ENCODE measurements at places on chromosomes 6 and 20. TPM values are rescaled to one million over a fixed set of nuclear protein-coding genes. Genes with fewer than 3 reads are reported as not detected.
A peak's percentile ranks its signal among the peaks of the same experiment; 100 is the strongest.

The DPM1 gene
- 40.4 TPM for total RNA-seq

DNA sequence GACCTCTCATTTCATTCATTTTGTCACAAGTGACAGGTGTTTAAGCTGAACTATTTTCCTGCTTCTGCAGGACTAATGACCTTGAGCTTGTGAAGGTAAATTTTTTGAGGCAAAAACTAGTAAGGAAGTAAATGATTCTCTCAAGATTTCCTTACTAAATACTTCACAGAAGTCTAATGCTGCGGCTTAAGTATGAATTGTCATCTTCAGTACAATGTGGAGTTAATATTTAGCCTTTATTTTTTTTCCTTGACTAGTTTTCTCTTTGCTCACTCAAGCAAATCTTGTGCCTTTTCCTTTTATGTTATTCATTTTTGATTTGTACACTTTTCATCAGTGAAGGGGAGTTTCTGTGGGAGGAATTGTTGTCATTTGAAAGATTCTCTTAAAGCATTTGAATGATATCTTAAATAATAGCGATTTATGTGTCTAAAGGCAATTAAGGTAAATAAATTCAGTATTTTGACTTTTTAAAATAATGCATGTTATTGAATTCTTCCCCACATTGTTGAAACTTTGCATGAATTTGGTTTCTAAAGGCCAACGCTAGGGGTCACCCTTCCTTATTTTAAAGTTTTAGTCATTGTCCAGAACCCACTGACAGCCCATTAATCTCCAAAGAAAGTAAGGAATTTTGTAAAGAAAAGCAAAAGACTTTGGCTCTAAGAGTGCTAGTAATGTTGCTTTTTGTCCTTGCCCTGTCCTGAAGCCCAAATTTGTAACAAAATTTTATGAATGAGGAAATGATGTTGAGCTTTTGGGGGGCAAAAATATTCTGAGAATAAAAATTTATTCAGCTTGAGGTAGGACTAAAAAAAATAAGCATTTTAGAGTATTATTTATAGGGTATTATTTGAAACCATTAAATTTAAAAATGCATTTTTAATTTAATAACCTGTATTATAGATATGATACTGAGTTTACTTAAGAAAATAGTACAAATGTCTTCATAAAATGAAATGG, 157.4 kb upstream of the LAMA2 start:
- H3K27me3 ChIP-seq: no peaks in the 10 kb centered on the region
- no peaks in the 10 kb centered on the region for H3K36me3 ChIP-seq
- DNase-seq: peak; percentile 18

The AKIRIN2 gene
- 20.3 TPM for total RNA-seq

DNA sequence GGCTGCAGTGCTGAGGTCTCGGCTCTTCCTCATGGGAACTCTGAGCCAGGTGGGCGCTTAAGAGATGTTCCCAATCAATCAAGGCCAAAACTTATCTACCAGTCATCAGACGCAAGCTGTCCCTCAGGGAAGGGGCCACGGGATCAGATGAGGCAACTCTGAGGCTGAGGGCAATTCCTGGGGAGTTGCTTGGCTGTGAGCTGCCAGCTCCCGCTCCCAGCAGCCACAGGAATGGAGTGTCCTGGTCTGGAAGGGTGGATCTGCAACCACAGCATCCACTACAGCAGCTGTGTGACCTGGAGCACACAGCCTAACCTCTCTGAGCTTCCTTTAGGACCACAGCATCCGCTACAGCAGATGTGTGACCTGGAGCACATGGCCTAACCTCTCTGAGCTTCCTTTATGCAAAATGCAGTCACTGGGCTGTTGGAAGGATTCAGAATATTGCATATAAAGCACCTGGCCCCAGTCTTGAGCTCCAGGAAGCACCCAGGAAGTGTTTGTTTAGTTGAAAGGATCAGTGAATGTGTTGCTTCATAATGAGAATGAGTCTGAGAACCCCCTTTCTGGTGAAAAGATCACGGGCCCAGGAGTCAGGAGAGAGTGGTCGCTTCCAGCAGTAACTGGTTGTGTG, 60.9 kb downstream of the TFAP2C start:
- no peaks in the 10 kb centered on the region for H3K4me1 ChIP-seq
- no peaks in the 10 kb centered on the region for H3K27me3 ChIP-seq
- DNase-seq: no peak
- H3K4me3 ChIP-seq: no peak overlapping the region
- no peak overlapping the region for H3K27ac ChIP-seq

- H3K4me1 ChIP-seq: no peaks in the 10 kb centered on the region
- no peaks in the 10 kb centered on the region for H3K27me3 ChIP-seq
- H3K27ac ChIP-seq: no peak overlapping the region
- H3K4me3 ChIP-seq: no peak overlapping the region
- H3K36me3 ChIP-seq: no peaks in the 10 kb centered on the region
Observed at GRCh38 chr20:8473459-8473858, 341.4 kb downstream of the PLCB1 start.

The OSTM1 gene
- 26.2 TPM for total RNA-seq

The PGC gene
- not detected for total RNA-seq

The TCF21 gene
- total RNA-seq: 7.0 TPM

Data from uterus (tissue), 4 donors.